ENCODE measurements at places on chromosomes 7 and 10.

DNA sequence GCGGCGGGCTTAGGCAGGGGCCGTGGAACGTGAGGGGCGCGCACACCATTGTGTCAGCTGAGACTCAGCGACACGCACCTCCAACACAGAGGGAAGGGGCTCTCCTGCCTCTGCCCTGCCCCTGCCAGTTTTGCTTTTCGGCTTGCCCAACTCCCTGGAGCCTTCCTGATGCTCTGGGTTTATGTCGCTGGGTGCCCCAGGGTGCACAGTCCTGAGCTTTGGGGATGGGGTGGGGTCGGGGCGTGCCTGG, 13.3 kb downstream of the TMEM120A start:
- no peak for DNase-seq

- DNase-seq, result no peak
These were observed 5.1 kb downstream of the TLX1 start for GRCh38 chr10:101136007-101136707.

DNA sequence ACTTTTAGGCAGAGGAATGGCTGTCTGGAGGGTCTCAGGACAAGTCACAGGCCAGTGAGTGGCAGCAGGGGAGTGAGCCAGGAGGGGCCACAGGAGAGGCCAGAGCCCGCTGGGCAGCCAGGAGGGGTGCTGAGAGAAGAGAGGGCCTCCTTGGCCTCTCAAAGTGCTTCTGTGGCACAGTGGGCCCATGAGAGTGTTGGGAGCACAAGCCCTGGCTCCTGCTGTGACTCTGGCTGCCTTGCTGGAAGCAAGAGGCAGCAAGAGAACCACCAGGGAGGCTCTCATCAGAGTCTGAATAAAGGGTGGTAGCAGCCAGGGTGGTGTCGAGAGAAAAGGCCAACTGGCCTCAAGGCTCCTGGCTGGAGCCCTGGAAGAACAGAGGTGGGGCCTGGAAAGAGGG, 91.1 kb downstream of the VOPP1 start:
- no peak for DNase-seq

DNA sequence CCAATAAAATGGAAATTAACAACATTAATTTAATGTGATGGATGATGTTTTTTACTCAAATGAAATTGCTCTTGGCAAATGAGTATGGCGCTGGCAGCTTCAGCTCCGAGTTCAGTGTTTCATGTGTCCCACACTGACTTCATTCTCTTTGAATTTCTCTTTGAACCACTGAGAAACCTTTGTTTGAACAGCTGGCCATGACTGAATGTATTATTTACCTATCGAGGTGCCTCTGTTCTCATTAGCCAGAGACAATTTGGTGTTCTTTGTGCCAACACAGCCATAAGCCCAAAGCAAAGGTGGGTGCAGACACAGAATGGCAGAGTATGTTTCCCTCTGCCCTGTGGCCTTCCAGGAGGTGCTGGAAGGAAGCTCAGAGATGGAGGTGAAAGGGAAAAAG, 42.1 kb downstream of the TMEM178B start:
- no peak for DNase-seq

DNA sequence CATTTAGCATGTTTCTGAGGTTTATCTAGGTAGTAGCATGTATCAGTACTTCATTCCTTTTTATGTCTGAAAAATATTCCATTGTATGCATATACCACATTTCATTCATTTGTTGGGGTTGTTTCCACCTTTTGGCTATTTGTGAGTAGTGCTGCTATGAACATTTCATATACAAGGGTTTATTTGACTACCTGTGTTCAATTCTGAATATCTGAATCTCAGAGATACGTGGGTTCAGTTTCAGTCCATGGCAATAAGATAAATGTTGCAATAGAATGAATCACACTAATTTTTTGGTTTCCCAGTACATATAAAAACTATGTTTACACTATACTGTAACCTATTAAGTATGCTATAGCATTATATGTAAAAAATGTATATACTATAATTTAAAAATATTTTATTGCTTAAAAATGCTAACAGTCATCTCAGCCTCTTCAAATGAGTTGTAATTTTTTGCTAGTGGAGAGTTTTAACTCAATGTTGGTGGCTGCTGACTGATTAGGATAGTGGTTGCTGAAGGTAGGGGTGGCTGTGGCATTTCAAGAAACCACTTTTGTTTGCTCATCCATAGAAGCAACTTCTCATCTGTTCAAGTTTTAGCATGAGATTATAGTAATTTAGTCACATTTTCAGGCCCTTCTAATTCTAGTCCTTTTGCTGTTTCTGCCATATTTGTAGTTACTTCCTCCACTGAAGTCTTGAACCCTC, 13.9 kb downstream of the PLEKHA1 start:
- DNase-seq, result no peak

GRCh38 chr10:120841522-120842189, 9.5 kb upstream of the WDR11 start:
- DNase-seq, result no peak

GRCh38 chr7:155681663-155682062, 37.2 kb downstream of the RBM33 start:
- no peak for DNase-seq

GRCh38 chr10:111161109-111161874, 84.5 kb downstream of the ADRA2A start:
- DNase-seq, result no peak

DNA sequence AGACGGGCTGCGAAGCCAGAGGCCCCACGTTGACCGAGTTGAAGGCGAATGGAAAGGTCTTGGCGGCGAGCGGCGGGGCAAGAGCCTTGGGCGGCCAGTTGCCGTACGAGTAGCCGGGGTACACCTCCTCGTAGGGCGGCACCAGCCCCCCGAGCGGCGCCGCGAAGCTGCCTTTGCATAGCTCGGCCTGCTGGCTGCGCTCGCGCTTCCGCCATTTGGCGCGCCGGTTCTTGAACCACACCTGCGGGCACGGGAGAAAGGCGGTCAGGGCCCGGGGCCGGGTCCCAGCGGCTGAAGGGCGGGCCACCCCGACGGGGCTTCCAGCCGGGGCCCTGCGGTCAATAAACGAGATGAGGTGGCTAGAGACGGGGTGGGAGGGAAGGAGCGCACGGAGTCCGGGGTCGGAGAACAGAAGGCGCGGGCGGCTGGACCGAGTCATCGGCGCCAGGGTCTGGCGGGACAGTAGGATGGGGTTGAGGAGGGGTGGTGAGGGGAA, 4.8 kb downstream of the ELOVL3 start:
- DNase-seq, result no peak

DNA sequence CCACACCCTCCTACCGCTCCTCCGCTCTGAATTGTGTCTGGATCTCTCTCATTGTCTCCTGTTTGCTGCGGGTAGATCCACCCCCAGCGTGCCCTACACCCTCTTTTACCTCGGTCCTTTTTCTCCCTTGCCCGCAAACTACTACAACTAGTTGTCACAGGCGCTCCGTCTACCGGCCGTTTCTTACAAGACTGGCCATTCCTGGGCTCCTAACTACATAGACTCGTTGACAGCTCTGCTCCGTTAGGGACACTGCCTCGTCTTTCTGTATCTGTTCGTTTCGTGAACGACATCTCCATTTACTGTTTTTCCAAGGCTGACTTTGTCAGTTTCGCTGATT, 786 bp downstream of the TAF3 start:
- DNase-seq, result peak; percentile 49

DNA sequence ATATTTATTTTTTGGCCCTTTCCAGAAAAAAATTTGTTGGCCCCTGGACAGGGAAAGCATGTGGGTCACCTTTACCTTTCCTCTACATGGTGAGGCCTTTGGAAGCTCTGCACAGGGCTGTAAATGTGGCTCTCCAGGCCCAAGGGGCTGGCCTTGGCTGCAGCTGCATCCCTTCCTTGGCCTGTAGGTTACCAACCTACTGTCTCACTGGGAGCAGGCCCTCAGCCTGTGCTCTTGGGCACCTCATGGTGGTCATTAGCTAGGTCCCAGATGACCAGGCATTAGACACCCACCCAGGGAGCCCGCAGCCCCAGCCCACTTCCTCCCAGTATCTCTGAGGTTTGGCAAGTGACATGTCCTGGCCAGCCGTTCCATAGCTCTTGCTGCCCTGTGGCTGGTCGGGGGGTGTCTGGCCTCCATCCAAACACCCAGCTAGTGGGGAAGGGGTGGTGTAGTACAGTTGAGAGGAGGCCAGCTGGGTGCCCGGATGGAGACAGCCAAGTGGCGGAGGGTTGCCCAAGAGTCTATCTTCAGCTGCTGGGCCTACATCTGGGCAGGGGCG, 7.1 kb upstream of the CPA5 start:
- DNase-seq, result no peak

GRCh38 chr7:42208572-42208971, 28.4 kb downstream of the GLI3 start:
- DNase-seq, result no peak

DNA sequence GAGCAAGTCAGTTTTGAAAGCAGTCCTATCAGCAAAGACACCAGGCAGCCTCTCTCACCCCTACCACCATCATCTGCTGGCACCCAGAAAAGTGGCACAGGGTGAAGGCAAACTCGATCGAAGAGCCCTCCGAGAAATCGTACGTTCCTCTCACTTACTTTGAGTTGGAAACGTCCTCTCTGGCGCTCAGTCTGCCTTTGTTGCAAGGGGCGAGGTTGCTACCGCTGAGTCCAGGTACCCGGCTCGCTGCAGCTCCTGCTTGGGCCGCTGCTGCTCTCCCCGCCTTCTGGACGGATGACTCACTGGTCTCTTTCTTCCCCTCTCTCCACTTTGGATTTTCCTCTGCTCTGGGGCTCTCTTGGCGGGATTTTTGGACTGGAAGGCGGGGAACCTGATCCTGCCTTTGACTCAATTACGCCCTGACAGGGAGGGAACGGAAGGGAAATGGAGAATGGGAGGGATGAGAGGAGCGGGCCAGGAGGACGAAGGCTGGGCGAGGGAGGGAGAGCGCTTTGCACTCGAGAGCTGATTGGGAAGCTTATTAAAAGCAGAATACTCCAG, at the start of gene PTN:
PTN (minus strand) TSS at position 453 of the 561 bp plus-strand sequence. CDS start 88,760 bp downstream, outside the sequence.
- peak; percentile 37 for DNase-seq

- peak; percentile 19 for DNase-seq
These were observed 5.8 kb downstream of the ACSL5 start for GRCh38 chr10:112379635-112380296.

DNA sequence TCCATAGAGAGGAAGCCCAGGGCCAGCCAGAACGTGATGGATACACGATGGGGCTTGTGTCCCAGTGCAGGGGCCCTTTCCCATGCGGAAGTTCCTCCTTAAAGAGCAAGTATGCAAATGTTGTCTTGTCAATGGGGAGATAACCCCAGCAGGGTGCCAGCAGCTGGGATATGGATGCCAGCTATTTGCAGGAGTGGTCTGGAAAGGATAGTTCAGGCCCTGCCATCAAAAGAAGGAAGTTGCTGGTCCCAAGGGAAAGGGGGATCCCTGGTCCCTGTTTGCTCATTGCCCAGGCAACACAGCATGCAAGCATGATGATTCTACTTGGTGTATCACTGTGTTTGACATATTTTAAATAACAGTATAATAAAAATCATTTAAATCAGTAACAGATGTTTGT, 73.1 kb upstream of the HECW1 start:
- DNase-seq, result no peak

- DNase-seq, result no peak
These were observed 71.8 kb downstream of the ZNF438 start for GRCh38 chr10:30959836-30960210.

- DNase-seq, result no peak
These were observed 215.4 kb downstream of the TWIST1 start for GRCh38 chr7:18901982-18902421.

GRCh38 chr7:936386-937054, 18.0 kb downstream of the ADAP1 start:
- DNase-seq, result peak; percentile 79

GRCh38 chr10:86164960-86165630, 201.5 kb downstream of the GRID1 start:
- DNase-seq, result no peak

- DNase-seq, result no peak
These were observed 11.8 kb downstream of the PKD2L1 start for GRCh38 chr10:100318207-100318606.

- no peak for DNase-seq
These were observed 6.4 kb downstream of the CCSER2 start for GRCh38 chr10:84334811-84335210.

GRCh38 chr10:78225594-78225993, 191.9 kb downstream of the RPS24 start:
- DNase-seq, result no peak

DNA sequence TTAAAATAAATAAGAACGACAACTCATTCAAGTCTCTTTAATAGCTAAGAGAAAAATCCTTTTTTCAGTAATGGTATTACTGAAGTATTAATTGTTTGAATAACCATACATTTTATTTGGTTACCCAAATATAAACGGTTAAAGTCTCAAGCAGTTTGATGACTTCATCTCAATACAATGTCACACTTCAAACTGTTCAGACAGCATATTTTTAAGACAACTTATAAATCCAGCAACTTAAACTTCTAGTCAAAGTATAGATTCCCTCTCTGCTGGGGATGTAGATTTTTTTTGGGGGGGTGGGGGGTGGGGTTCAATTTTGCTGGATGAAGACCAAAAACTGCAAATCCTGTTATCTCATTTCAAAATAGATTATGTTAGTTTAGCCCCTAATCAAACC, 42.0 kb downstream of the GNA12 start:
- DNase-seq, result no peak

GRCh38 chr7:132145063-132145462, 431.2 kb downstream of the PLXNA4 start:
- no peak for DNase-seq

DNA sequence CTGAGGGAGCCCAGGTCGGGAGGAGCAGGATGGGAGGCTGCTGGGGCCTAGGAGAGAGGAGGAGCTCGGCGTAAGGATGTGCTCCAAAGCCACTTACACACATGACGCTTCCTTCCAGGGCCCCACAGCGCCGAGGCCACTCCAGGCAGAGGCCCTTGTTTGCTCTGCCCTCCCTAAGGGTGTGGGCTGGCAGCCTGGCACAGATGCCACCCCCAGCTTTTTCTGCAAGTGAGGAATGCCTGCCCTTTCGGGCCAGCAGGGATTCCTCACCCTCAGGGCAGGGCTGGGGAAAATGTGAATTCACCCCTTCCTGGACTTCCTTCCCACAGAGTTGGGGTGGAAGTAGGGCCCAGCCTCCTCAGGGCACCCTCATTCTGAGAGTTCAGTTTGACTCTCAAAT, 5.6 kb upstream of the AQP1 start:
- no peak for DNase-seq

DNA sequence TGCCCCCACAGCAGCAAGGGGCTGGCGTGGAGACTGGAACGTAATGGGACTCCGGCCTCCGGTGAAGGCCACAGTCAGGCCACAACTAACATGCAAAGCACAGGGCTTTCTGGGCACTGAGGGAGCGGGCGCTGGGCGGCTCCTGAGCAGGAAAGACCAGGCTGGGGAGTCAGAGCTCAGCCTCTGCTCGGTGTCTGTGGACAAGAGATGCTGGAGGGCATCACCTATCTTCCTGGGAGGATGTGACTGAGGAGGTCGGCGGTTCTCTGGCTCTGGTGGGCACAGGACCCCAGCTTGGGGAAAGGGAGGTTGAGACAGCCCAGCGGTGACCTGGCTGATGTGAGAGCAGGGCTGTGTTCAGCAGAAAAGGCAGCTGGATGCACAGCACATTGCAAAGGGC, 11.7 kb downstream of the CNPY1 start:
- no peak for DNase-seq

- DNase-seq, result no peak
These were observed 23.5 kb upstream of the ZNF12 start for GRCh38 chr7:6730343-6730633.
